ENCODE measurements at places on chromosomes 2 and 18. TPM values are rescaled to one million over a fixed set of nuclear protein-coding genes. Genes with fewer than 3 reads are reported as not detected.

CREG2 gene
- total RNA-seq, result not detected

MGAT5 gene
- total RNA-seq, result 30.4 TPM

ITSN2 gene
- total RNA-seq, result 17.7 TPM

TBR1 gene
- total RNA-seq, result 0.03 TPM

IMP4 gene
- 112 TPM for total RNA-seq

TUBB8B gene
- total RNA-seq, result 3.9 TPM

GRCh38 chr2:23015651-23016200 is 369.3 kb upstream of the KLHL29 start:
- no peaks in the 10 kb centered on the region for H3K4me1 ChIP-seq
- no peak for DNase-seq
- H3K36me3 ChIP-seq, result no peaks in the 10 kb centered on the region
- no peaks in the 10 kb centered on the region for H3K27me3 ChIP-seq
- H3K4me3 ChIP-seq, result no peak overlapping the region

DNA sequence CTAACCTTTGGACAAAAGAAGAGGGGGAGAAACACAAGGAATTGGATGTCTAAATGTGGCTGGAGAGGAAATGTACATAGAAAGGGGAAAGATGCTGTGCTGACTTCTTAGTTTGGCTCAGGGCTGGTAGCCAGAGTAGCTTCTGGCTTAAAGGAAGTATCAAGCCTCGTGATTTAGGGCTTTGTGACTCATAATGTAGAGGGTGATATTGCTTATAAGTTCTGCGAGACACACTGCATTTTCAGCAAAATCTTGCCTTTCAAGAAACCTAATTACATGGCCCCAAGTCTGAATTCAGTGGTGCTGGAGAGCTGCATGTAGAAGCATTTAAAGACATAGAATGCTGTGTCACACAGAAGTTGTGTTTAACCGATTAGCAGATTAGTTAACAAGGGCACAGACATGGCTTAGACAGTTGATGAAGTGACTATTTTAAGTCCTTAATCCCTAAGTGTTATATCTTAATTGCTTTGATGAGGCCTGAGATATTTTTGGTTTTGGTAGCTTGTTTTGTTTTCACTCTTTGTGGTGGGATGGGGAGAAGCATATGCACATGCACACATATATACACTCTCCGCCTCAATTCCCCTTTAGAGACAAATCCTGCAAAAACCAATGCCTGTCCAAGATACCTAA is 66.4 kb downstream of the EPAS1 start:
- DNase-seq, result no peak
- no peak overlapping the region for H3K27ac ChIP-seq
- no peaks in the 10 kb centered on the region for H3K27me3 ChIP-seq
- H3K36me3 ChIP-seq, result peaks cover 9% of the 10 kb centered on the region
- no peak overlapping the region for H3K4me3 ChIP-seq

- no peak overlapping the region for H3K4me3 ChIP-seq
- DNase-seq, result no peak
- no peak overlapping the region for H3K27ac ChIP-seq
- H3K36me3 ChIP-seq, result no peaks in the 10 kb centered on the region
- H3K4me1 ChIP-seq, result no peaks in the 10 kb centered on the region
- no peaks in the 10 kb centered on the region for H3K27me3 ChIP-seq
These were observed 105.5 kb downstream of the CAPN13 start for GRCh38 chr2:30701782-30702181.

DNA sequence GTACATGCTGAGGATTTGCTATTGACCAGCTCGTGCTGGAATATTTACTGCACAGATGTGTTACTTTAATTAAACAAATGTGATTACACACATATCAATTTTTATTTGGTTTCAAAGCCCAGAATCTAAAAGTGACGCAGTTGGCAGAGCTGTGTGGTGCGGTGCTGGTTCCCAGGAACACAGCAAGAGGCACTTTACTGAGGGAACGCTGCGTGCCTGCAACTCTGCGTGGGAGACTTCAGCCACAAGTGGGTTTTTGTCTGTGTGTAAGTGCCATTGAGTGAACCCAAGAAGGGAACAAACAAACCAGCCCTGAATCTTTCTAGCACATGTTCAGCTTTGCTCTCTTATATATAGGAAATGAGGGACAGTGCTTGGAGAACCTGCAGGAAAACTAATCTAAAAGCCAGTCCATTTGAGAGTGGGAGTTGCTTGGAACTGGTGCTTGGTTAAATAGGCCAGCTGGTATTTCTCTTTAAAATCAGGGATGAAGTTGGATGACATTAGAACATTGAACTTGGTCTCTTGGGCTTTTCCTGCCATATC is 196.6 kb upstream of the CELF4 start:
- no peaks in the 10 kb centered on the region for H3K27me3 ChIP-seq
- H3K36me3 ChIP-seq, result no peaks in the 10 kb centered on the region
- no peak for DNase-seq
- no peaks in the 10 kb centered on the region for H3K4me1 ChIP-seq

- H3K4me1 ChIP-seq, result peaks cover 11% of the 10 kb centered on the region
- no peaks in the 10 kb centered on the region for H3K36me3 ChIP-seq
- no peak for DNase-seq
- H3K4me3 ChIP-seq, result no peak overlapping the region
- H3K27ac ChIP-seq, result no peak overlapping the region
These were observed 141.3 kb upstream of the ALKAL2 start for GRCh38 chr2:429142-429541.

- H3K4me3 ChIP-seq, result no peak overlapping the region
- H3K27ac ChIP-seq, result no peak overlapping the region
- no peaks in the 10 kb centered on the region for H3K4me1 ChIP-seq
- no peak for DNase-seq
- no peaks in the 10 kb centered on the region for H3K36me3 ChIP-seq
These were observed 55.4 kb upstream of the RMP24 start for GRCh38 chr18:35917043-35917442.

Measured in SJSA1 (cell line).